ENCODE measurements at places on chromosomes 6 and 20. TPM values are rescaled to one million over a fixed set of nuclear protein-coding genes. Genes with fewer than 3 reads are reported as not detected.

DNA sequence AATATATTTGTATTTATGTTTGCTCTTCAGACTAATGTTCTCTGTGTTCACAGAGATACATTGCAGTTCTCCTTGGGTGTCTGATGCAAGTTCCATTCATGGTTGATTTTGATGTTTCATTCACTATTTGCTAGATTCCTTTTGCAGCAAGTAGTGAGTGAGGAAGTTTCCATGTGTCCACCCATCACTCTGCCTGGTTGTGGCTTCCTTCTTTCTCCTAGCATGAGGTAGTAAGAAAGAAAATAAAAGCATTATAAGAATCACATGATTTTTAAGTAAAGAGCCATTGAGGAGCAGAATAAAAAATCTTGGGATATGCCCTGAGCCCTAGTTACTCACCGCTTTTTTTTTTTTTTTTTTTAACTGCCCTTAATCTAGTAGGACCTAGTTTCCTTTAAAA, 8.7 kb downstream of the SASH1 start:
- no peaks in the 10 kb centered on the region for H3K27me3 ChIP-seq
- no peak overlapping the region for H3K27ac ChIP-seq
- no peak overlapping the region for H3K4me3 ChIP-seq
- peaks cover 13% of the 10 kb centered on the region for H3K4me1 ChIP-seq
- DNase-seq, result no peak

Gene OPRL1
- 0.46 TPM for total RNA-seq

DNA sequence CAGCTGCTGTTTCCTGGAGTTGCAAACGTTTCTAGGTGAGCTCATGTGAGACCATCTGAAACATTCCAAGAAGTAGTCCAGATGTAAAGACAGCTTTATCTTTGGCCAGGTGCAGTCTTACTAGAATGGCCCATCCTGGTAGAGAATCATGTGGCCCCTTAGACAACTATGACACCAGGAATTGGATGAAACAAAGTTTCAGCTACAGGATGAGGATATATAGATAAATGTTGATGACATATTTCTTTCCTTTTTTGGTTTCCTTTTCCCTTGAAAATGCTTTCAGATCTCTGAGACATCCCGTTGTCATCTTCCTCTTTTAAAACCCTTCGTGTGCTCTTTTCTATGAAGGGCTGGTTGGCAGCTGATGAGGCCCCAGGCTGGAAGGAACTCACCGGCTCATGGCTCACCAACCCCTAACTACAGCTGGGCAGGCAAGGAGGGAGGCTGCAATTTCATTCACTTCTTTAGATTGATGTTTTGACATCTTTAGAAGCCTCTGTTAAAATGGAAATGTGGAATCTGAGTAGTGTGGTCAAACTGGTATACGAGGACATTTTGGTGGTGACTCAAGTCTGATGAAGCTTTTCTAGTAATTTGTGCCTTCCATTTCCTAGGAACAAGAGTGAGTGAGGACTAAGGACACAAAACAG, 167.9 kb upstream of the TNFAIP3 start:
- no peaks in the 10 kb centered on the region for H3K36me3 ChIP-seq
- no peak overlapping the region for H3K27ac ChIP-seq
- no peaks in the 10 kb centered on the region for H3K4me1 ChIP-seq
- H3K4me3 ChIP-seq, result no peak overlapping the region
- DNase-seq, result no peak
- peaks cover 9% of the 10 kb centered on the region for H3K27me3 ChIP-seq

Gene SIGLEC1
- total RNA-seq, result not detected

Gene FAM209B
- 0.81 TPM for total RNA-seq

DNA sequence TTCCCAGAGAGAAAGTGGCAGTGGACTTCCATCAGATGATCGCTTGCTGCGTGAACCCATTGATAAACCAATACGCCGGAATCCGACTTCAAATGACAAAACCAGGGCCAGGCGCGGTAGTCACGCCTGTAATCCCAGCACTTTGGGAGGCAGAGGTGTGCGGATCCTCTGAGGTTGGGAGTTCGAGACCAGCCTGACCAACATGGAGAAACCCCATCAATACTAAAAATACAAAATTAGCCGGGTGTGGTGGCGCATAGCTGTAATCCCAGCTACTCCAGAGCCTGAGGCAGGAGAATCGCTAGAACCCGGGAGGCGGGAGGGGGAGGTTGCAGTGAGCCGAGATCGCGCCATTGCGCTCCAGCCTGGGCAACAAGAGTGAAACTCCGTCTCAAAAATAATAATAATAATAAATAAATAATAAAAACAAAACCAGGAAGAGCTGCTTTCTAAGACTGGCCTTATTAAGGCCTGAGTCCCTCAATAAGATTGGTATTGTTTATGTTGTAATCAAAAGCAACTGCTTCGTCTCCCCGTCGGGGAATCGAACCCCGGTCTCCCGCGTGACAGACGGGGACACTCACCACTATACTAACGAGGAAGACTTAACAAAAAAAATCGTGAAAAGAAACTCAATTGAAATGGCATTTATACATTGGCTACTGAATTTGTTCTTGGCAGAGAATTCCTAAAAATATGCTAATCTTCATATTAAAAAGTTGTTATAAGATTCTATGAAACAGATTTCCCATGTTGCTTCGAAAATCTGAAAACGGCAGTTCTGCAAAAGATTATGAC, 110.2 kb upstream of the ZNF184 start:
- H3K27ac ChIP-seq, result no peak overlapping the region
- DNase-seq, result peak; percentile 82
- H3K36me3 ChIP-seq, result no peaks in the 10 kb centered on the region
- H3K27me3 ChIP-seq, result no peaks in the 10 kb centered on the region
- H3K4me3 ChIP-seq, result peak overlapping the region; percentile 29
- H3K4me1 ChIP-seq, result no peaks in the 10 kb centered on the region

DNA sequence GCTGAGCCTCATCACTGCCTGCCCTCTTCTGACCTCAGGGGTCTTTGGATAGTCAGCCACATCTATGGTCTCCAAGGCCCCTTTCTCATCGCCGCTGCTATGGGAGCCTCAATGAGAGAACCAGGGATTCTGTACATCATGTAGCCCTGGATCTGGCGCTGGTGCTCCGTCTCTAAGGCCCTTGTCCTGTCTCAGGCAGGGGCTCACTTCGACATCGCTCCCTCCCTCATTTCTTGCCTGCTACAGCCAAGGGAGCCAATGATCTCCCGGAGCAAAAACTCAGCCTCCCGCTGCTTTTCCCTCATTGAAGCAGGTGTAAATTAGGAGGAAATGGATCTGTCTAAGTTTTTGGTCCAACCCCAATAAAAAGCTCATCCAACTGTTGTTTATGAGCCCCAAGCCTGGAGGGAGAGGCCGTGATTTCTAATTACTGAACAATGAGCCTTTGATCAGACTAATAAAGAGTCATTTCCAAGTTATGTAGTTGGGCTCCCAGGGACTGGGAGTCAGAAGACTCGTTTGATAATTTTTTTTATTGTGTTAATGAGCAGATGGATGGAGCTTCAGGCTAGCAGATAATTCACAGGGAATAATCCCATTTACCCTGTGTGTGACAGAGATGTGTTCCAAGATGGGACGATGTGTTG, 30.9 kb downstream of the LBP start:
- H3K4me1 ChIP-seq, result no peaks in the 10 kb centered on the region
- peaks cover 4% of the 10 kb centered on the region for H3K27me3 ChIP-seq
- H3K4me3 ChIP-seq, result no peak overlapping the region
- DNase-seq, result peak; percentile 5
- H3K27ac ChIP-seq, result no peak overlapping the region
